ENCODE measurements at places on chromosomes 12 and 14.

DNA sequence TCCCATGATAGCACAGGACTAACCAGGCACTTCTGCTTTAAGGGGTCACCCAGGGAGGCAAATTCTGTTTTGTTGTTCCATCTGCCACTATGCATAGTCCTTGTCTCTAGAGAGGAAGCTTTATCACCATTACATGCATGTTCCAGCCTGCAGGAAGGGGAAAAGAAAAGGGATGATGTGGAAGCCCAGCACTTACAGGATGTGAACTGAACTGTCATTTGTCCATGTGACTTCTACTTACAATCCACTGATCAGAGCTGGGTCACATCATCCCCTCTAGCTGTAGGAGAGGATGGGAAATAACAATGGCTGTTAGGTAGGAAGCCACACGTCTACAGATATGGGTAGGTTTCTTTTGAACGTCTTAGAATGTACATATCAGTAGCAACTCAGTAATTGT, 203.1 kb downstream of the PTPRO start:
- no peak for DNase-seq

DNA sequence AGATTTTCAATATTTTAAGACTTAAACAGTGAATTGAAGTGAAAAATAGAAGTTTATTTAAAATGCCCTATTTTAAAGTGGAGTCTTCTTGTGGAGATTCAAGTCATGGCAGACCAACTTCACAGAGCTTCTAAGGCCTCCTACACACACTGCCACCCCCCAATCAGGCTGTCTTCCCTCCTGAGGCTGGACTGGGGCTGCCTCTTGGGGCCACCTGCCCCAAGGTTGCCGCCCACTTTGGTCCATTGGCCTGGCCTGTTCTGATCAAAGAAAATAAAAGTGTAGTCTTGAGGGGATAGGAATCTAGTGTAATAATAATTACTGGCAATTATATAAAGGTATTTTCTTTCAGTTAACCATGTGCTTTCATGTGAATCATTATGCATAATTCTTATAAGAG, 1.3 kb downstream of the GOLT1B start:
- DNase-seq, result no peak

DNA sequence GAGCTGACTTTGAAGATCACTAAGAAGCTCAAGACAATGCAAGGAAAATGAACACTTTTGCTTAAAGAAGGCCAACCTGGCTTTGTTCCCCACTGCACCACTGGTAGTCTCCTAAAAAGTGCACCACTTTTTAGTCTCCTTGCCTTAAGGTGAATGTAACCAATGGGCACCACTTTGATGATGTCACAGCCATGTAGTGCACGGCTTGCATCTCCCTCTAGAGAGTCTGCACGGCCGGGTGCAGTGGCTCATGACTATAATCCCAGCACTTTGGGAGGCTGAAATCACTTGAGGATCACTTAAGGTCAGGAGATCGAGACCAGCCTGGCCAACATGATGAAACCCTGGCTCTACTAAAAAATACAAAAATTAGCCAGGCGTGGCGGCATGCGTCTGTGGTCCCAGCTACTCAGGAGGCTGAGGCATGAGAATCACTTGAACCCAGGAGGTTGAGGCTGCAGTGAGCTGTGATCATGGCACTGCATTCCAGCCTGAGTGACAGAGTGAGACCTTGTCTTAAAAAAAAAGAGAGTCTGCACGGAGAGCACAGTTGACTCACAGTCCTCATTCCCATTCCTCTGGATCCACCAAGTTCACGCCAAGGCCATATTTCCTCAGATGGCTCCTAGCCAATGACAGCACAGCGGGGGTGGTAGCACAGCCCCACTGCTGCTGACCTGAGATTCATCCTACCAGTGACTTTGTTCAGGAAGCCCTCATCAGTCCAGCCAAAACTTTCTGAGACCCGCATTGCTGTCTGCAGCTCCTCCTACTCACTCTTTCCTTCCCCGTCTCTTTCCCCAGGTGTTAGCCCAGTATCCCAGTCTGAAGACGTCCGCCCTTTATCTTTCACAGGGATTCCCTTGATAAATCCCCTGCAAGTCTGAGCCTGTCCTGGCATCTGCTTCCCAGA, 16.5 kb upstream of the IFT81 start:
- DNase-seq, result peak; percentile 99

GRCh38 chr14:85934123-85934885, 404.4 kb downstream of the FLRT2 start:
- DNase-seq, result peak; percentile 3

GRCh38 chr12:25617991-25618390, 64.9 kb upstream of the LMNTD1 start:
- no peak for DNase-seq

- DNase-seq, result peak; percentile 90
Observed at GRCh38 chr12:25352083-25352918, 101.6 kb upstream of the KRAS start.

DNA sequence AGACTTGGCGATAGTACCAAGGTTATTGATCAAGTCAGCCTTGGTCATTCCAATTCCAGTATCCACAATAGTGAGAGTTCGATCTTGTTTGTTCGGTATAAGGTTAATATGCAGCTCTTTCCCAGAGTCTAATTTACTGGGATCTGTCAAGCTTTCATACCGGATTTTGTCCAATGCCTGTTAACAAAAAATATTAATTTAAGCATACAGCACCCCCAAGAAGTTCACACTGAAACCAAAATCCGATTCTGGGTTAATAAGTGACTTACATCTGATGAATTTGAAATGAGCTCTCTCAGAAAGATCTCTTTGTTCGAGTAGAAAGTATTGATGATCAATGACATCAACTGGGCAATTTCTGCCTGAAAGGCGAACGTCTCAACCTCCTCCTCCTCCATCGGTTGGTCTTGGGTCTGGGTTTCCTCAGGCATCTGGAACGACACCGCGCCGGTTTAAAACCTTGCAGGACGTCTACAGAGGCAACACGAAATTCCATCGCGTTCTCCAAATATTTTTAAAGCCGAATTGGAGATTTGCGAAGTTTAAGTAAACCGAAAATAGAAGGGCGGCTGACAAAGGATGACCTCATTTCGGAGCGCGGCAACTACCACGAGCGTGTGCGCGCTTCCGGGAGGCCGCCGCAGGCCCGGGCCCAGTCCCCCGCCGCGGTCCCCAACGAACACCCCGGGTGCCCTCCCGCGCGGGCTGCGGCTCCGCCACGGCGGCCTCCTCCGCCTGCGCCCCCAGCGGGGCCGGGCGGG, 716 bp downstream of the HSP90AA1 start:
- peak; percentile 64 for DNase-seq

DNA sequence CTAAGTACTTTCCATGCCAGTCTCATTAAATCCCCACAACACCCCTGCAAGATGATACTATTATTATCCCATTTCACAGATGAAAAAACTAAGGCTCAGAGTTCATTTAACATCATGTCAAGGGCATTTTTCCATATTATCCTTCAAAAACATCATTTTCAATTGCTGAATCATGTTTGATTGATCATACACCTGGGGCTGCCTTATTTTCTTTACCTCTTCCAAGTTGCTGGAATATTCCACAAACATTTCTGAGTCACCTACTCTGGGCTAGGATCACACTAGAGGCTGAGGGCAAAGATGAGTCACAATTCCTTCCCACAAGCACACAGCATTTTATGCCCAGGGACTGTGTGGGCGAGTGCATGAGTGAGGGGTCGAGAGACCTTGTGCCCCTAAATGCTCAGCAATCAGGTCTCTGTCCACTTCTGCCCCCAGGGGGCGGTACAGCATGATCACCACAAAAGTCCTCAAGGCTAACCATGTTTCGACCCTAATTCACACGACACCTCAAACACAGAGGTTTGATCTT, 14.1 kb upstream of the TMEM119 start:
- peak; percentile 93 for DNase-seq

DNA sequence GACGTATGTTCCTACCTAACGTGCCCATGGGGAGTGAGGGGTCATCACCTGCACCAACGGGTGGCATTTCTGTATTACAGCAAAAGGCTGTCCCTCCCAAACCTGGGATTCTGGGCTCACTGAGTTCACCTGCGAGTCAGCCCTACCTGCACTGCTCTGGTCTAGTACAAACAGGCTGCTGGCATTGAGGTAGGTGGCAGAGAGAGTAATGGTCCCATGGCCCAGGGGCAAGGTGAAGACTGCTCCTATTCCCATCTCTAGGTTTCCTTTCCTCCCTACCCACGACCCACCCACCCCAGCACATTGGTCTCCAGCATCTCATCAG, 421 bp downstream of the SUOX start:
- no peak for DNase-seq
